ENCODE measurements at places on chromosomes 6 and 20.
A peak's percentile ranks its signal among the peaks of the same experiment; 100 is the strongest.

- DNase-seq, result no peak
These were observed 198.6 kb upstream of the THBS2 start for GRCh38 chr6:169452117-169452868.

GRCh38 chr6:27894839-27895762 lies 17.1 kb downstream of the OR2B2 start:
- DNase-seq, result peak; percentile 89

DNA sequence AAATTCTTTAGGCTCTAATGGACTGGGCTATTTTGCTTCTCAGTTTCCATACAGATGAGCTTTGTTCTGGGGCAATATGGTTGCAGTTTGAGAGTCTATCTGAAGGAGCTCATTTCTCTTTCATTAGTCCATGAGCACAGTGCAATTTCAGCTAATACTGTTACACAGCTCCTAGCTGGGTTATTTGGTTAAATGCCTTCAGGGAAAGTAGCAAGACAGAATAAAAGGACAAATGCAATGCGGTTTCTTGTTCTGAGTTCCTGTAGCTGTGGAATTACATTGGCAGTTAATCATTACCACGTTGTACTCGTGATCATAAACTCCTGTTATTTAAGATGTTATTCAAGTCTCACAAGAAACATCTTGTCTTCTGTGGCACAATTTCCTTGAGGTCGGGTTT lies 127.7 kb downstream of the BFSP1 start:
- no peak for DNase-seq

DNA sequence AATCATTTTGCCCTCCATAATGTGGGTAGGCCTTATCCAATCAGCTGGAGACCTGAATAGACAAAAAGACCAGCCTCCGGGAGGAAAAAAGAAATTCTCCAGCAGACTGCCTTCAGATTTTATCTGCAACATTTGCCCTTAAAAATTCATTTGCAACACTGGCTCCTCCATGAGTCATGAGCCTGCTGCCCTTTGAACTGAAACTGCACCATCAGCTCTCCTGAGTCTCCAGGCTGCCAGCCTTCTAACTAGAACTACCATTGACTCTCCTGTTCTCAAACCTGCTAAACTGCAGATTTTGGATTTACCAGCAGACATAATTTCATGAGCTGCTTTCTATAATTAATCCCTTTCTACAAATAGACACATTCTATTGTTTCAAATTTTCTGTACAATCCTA lies 223.9 kb upstream of the THEMIS start:
- DNase-seq, result no peak

DNA sequence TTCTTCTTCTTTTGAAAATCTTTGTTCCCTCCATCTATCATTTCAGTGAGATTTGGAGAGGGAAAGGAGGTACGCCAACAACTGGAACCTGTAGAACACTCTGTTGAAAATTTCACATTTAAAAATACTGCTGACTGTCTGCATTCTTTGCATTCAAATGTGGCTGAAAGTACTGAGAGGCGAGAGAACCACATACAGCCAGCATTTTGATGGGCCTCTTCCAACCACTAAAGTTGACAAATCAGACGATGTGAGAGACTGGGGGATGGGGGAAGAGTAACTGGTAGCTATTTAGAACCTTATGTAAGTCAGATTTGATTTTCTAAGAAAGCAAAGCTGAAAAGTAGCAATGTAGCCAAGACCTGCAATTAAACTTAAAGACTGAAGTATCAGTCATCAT lies 77.5 kb downstream of the FKBP5 start:
- DNase-seq, result no peak

DNA sequence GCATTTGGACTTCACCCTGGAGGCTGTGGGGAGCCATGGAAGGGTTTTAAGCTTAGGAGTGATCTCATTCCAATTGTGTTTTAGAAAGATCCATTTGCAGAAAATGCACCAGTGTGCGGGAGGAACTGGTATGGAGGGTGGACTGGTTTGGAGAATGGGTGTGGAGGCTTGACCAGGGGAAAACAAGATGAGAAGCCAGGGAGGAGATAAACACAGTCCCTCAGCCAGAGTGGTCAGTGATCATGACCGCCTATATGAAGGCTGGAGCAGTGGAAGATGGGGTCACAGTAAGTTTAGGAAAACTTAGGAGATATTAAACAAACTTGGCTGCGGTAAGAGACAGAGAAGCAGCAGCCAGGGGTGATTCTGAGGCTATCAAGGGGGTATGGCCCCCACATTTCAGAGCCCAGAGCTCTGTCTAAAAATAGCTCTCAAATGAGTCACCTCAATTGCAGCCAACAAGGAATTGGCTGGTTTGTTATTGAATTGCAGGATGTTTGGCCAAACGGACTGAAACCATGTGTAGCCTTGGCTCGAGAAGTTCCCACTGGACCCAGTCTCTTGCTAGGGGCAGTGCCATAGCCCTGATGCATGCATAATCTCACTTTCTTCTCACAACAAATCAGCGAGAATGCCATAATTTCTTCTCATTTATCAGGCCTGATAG lies 159.9 kb upstream of the TOP1 start:
- DNase-seq, result no peak

GRCh38 chr6:5904532-5904931 lies 102.2 kb downstream of the NRN1 start:
- DNase-seq, result no peak

DNA sequence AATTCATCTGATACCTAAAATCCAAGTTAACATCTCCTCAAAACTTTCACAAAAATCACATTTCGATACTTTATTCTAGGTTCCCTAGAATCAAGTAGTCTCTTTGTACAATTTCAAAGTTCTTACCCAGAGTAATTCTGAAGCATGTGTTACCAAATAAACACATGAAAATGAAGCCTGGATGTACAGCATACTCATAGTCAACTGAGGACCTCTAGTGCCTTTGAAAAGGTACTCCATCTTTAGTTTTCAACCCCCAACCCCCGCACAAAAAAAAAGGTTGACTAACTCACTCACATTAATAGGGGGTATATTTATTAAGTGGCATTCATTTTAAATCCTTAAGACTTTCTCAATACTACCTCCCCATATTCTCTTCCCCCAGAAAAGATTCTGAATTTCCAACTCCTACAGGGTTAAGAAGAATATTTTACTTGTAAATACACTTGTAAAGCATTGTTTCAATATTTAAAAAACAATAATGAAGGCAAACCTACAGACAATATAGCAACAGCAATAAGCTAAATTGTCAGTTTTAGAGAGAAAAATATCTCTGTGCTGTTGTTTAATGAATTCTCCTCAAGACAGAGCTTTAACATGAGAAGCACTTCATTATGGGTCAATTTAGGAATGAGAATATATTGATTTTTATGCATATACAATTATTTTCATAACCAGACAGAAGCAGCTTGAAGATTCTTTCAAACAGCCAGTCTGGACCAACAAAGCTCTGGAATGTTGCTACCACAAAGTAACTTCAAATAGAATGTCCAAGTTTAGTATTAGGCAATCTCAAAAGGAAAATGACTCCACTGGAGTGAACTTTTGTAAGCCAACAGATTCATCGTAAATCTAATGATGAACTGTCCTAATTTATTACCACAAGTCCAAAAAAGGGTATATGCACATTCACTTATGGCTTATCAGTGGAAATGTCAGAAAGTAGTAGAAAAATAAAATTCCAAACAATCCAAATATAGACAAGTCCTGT lies 3.3 kb downstream of the PLN start:
- peak; percentile 78 for DNase-seq

DNA sequence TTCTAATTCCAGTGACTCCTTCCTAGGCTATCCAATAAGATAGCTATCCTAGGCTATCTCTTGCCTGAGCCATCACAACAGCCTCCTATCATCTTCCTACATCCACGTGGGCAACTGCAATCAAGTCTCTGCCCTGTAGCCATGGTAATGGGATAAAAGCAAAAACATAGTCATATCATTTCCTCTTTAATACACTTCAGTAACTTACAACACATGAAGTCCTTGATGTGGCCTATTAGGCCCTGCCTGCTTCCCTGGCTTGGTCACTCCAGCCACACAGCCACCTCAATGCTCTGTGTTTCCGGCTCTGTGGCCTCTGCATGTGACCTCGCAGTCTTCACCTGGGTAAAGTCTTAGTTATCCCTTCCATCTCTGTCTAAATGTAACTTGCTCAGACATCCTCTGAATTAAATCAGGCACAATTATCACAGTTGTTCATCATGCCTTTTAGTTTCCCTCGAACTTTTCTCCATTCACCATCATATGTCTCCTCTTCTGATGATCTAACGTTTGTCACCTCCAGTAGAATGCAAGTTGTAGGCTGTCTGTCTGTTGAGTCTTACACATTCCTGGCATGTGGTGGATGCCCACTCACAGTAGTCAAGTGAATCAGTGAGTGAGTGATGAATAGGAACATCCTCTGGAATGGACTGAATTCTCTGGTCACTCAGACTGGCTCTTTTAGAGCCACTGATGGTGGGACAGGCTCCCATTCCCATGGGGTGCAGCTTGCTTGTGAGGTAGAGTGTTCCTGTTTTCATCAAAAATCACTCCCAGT lies 229.4 kb downstream of the TBC1D7 start:
- no peak for DNase-seq

DNA sequence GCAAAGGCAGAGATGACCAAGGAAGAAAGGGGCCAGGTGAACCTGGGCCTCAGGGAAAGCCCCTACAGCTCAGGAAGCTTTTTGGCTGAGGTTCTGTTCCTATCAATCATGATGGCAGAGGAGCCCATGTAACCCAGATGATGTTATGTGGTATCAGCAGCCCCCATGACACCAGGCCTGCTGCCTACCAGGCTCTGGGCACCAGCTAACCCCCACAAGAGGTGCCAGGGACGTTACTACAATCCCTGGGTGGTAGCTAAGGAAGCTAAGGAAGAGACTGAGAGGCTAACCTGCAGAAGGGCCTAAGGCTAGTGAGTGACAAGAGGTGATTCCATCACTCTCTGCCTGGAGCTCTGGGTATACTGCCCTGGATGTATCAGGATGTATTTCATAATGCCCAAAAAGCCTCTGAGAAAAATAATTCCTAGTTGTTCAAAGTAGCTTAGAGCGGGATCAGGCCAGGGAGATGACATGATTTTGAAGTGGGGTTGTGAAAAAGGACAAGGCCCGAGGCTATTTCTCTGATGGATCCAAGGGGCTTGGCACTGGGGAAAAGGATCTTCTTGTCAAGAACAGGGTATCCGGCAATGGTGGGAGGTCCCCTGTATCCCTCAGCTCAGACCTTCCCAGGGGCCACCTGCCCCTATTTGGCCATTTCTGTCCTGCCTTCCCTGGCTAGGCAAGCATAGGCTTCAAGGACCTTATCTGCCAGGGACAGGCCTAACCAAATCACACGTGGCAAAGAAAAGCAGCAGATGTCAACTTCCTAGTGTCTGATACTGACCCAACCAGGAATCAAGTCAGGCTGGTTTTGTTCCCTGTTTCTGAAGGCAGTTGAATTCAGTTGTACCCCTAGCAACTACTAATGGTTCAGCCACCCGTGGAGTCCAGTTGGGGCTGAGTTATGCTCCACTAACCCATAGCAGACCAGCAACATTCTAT lies 41.3 kb downstream of the PANK2 start:
- no peak for DNase-seq

- no peak for DNase-seq
These were observed 44.1 kb upstream of the GCM1 start for GRCh38 chr6:53192682-53193188.

GRCh38 chr6:56065408-56065807 lies 182.0 kb downstream of the COL21A1 start:
- no peak for DNase-seq

- no peak for DNase-seq
These were observed 115.1 kb downstream of the EYA2 start for GRCh38 chr20:47009784-47010183.

- DNase-seq, result no peak
These were observed 61.7 kb downstream of the TMEM242 start for GRCh38 chr6:157261606-157262005.

DNA sequence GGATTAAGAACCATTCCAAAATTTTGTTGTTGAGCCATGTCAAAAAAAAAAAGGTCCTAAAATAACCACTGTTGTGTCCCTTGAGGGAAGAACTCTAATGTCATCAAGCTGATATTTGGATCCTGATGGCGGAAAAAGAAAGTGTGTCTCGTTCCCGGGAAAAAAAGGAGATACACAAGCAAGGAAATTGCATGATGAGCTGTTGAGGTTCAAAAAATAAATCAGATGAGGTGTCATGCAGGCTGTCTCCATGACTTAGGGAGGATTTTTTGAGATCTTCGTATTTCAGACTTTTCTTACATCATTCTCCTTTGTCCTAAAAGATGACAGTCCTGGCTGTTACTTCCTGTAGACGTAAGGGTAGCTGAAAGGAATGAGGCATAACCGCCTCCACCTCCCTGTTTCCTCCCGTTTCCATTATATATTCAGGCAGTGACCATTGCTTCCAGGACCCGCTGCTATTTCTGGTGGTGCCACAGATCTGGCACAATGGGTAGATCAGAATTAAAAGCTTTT lies 117.3 kb upstream of the TNFAIP3 start:
- DNase-seq, result no peak

- DNase-seq, result no peak
These were observed 145.8 kb downstream of the PACRG start for GRCh38 chr6:162873537-162873936.

GRCh38 chr6:36679043-36679833 lies 724 bp downstream of the CDKN1A start:
- no peak for DNase-seq

Measured in AML-193 (cell line).